ENCODE measurements at places on chromosomes 16 and 17.

- no peak for DNase-seq
These were observed 11.6 kb downstream of the COTL1 start for GRCh38 chr16:84606081-84606875.

- DNase-seq = no peak
These were observed 200.2 kb upstream of the TOX3 start for GRCh38 chr16:52747088-52747595.

- DNase-seq = peak; percentile 72
These were observed 1.8 kb downstream of the CCR7 start for GRCh38 chr17:40563220-40564052.

- no peak for DNase-seq
These were observed 6.3 kb upstream of the ZDHHC7 start for GRCh38 chr16:85017633-85018032.

DNA sequence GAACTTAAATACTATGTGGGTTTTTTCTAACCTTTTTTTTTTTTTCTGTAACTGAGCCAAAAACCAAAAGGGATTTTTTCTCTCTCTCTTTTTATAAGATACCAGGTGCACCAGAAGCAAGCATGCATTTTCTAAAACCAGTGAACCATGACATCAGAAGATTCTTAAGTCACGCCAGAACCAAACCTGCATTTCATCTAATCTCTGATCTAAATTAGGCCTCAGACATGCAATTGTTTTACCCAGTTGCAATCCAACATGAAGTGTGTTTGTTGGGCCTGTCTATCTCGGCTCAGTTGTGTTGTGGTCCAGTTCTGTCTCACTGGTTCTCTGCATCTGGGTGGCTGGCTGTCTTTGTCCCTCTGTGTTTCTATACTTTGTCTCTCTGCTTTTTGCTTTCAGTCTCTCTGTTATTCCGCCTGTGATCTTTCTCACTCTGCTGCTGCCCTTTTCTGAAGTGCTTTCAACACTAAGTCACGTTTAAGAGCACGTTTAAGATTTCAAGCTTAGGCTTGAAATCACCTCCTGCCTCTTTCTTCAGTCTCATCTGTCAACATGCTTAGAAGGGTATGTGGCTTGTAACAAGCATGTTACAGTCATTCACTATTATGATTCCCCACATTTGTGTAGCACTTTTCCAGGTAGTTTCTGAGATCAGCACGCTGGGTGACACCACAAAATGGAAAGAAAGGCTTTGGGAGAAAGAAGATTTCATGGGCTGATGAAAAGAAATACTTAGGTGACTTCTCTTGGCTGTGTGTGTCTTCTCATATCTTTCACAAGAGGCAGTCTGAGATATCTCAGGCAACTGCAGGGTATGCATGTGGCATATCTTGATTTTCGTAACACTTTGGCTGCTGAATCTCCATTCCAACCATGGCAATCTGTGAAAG is 488.9 kb downstream of the SHISA9 start:
- DNase-seq = no peak

GRCh38 chr16:10558746-10559641 is 21.4 kb downstream of the EMP2 start:
- DNase-seq = no peak

GRCh38 chr17:8123695-8124349 is at the start of gene HES7:
HES7 (minus strand) TSS chr17:8124106; CDS start chr17:8124084, 22 bp downstream.
- no peak for DNase-seq

- DNase-seq = no peak
These were observed 451.9 kb downstream of the SLC39A11 start for GRCh38 chr17:72640415-72641165.

GRCh38 chr16:49776085-49776595 is 79.8 kb downstream of the ZNF423 start:
- no peak for DNase-seq

- peak; percentile 59 for DNase-seq
These were observed 1.4 kb upstream of the KANSL1 start for GRCh38 chr17:46194393-46195216.

GRCh38 chr16:86733546-86734254 is 155.4 kb downstream of the FOXL1 start:
- no peak for DNase-seq

DNA sequence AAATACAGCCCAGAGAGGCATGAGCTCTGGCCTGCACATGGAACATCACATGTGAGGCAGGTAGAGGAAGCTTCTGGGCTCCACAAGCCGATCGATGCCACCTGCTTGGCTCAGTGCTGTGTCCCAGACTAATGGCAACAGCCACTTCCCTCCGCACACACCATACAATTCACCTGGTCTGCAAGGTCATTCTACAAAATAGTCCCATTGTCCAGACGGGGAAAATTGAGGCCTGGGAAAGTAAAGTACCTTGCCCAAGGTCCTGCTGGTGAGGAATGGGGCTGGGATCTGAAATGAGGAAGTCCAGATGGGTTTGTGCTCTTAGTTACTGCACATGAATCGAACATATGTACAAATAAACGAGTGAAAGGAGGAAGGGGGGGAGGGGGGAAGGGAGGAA is 88.0 kb downstream of the LITAF start:
- DNase-seq = no peak

DNA sequence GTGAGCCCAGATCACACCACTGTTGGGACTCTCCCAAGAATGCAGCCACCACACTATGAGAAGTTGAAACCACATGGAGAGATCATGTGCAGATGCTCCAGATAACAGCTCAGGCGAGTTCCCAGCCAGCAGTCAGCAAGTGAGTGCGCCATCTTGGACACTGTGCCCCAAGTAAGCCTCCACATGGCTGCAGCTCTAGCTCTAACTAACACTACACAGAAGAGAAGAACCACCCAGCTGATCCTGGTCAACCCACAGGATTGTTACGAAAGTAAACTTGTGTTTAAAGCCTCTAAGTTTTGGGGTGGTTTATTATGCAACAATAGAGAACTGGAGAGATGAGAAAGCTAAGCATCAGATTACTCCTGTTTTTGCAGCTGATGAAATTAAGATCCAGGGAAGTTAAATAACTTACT is 25.8 kb downstream of the SLC38A7 start:
- DNase-seq = no peak

DNA sequence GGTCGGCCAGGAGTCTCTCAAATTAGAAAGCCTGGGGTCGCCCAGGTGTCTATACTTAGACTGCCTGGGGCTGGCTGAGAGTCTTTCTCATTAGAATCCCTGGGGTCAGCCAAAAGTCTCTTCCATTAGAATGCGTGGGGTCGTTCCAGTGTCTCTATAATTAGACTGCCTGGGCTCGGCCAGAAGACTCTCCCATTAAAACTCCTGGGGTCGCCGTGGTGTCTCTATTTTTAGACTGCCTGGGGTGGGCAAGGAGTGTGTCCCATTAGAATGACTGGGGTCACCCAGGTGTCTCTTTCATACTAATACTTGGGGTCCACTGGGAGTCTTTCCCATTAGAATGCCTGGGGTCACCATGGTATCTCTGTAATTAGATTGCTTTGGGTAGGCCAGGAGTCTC is 2227.7 kb downstream of the TP53TG3F start:
- no peak for DNase-seq

DNA sequence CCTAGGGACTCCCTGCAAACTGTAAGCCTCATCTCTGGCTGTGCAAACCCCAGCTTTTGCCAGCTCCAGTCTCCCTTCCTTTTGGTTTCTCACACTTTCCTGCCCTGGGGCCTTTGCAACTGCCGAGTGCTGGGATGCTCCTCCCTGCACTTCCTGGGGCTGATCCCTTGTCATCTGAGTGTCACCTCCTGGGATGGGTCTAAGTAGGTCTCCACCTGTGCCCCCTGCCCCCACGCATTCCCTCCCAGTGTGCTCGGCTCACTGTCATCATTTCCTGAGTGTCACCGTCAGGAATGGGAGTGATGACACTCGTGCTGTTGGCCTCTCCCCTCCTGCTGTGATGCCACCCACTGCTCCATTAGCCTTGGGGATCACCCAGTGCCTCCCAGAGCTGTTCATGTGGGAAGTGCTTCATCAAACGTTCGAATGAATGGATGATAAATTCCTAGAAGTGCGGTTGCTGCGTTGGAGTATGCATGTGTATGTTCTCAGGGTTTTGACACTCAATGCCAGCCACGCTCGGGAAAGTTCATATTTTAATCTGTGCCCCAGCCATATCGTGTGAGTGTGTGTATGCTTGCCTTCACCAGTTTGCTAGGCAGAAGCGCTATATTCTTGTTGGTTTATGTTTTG is 189.9 kb downstream of the NTN1 start:
- DNase-seq = no peak

DNA sequence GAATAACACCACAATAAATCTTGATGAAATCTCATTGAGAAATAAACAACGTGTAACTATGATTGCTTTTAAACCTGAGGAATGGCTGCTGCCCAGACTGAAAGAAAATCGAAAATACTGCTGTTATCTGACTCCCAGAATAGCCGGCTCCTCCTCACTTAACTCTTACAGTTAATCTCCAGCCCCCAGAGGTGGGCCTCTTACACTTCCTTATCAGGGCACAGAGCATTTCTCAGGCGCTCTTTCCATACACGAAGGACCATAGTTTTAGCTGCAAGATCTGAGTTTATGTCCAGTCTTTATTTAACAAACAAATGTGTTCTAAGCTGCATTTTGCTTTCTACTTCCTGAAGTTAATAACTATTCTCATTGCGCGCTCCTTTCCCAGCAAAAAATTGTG is 206.9 kb downstream of the MAP2K4 start:
- DNase-seq = no peak

DNA sequence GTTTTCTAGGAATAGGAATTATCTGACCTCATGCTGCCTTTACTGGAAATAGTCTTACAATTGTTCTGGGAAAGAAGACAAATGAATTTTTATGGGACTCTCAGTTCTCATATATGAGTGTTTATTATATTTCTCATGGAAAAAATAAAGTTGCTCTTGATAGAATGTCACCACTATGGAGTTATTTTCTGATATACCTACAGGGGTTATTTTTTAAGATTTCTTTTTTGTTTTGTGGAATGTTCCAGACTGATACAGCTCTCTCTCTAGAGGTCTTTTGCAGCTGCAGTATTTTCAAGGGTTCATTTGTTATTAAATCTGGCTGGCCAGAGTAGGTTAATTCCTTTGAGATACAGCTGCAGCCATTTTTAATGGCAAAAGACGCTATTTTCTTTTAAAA is 100.7 kb downstream of the ABCA8 start:
- DNase-seq = no peak

GRCh38 chr16:69747115-69747514 is 7.6 kb downstream of the NOB1 start:
- DNase-seq = no peak

GRCh38 chr17:71628306-71628705 is 492.5 kb upstream of the SOX9 start:
- DNase-seq = no peak

DNA sequence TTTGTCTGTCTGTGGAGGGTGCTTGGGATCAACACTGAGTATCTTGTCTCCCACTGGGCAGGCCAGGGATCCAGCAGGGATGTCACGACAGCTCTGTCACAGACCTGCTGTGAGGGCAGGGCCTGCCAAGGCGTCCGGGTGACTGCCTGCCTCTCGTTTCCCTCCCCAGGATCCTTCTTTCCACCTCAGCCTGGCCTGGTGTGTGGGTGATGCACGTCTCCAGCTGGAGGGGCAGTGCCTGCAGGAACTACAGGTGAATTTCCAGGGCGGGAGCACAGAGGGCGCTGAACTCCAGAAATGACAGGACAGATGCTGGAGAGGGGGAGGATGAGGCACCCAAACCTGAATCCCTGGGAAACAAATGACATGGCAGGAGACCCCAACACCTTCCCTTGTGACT is 6.8 kb upstream of the MMP15 start:
- no peak for DNase-seq

GRCh38 chr16:13926464-13926863 is 6.5 kb downstream of the ERCC4 start:
- no peak for DNase-seq

- DNase-seq = no peak
These were observed 516 bp downstream of the CPNE2 start for GRCh38 chr16:57092786-57093411.

- no peak for DNase-seq
These were observed 12.8 kb downstream of the RAB11FIP4 start for GRCh38 chr17:31404028-31404949.

DNA sequence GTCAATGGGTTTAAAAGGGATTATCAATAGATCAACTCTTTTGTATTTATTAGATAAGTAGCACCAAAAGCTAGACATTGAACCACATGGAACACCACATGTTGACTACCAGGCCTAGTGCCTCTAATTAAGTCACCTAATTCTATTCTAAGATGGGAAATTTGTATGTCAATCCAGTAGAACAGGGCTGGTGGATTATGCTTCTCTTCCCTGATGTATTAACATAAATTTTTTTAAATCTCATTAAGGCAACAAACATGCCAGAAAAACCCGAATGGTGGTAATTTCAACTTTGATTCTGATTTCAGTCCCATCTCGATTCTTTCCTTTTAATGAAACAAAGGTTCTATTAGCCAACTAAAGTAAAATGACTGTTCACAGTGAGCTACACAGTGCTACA is 92.6 kb downstream of the KANSL1 start:
- DNase-seq = no peak

DNA sequence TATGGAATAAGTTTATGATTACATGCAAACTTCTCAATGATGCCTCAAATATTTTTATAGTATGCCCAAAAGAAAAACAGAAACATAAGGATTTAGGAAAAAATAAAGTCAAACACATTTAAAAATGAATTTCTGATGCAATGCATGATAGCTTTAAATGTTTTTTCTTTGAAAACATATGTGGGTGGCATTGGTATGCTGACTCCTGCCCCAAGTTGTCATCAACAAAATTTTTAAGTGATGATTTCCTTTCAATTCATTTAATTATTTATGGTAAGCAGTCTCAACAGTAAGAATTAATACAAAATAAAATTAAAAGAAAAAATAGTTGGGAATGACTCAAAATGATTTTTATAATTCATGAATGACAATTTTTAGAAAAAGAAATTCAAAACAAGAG is 104.9 kb downstream of the CEP112 start:
- DNase-seq = no peak

DNA sequence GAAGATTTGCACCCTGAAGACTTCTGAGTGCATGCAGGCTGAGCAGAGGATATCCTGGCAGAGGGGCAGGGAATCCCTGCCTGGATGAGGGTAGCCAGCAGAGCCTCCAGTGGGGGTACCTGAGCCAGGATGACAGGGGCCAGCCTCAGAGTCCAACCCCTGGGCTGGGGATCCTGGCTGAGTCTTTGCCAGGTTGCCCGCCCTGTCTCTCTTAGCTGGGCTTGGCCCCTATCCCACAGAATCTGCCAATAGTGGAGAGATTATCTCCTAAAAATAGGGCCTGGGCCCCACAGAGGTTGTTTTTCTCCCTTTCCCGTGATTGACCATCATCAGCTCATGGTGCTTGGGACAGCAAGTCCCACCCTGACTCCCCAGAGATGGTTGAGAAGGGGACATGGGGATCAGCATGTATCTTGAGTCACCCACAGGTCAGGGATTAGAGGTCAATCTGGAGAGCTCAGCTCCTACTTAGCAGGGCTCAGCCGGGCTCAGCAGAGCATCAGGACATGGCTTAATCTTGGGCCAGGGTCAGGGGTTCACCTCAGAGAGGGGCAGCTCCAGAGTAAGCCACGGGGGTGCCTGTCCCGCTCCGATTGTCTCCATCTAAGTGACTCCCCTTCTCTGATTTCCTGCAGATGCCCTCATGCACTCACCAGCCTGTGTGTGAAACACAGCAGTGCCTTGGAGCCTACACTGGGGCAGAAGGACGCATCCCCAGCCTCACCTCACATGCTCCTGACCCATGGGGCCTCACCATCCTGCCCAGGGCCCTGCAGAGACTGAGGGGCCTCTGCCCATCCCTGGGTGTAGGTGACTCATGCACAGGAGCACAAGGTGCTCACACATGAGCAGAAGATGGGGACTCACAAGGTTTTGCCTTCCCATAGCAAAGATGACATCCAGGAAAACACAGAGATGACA is 11.5 kb downstream of the CDH16 start:
- DNase-seq = no peak

GRCh38 chr17:81471818-81472456 is 40.7 kb downstream of the ACTG1 start:
- no peak for DNase-seq

Data from activated T-cell treated with anti-CD3 and anti-CD28 coated beads for 24 hours (primary cell).